GM12865 (cell line): ENCODE measurements at places on chromosomes 6 and 20.

- DNase-seq = no peak
Measured at GRCh38 chr6:161429921-161430490, 156.1 kb upstream of the AGPAT4 start.

GRCh38 chr6:115643762-115644161 is 416.9 kb downstream of the FRK start:
- no peak for DNase-seq

GRCh38 chr6:162615016-162615705 is 112.4 kb downstream of the PRKN start:
- no peak for DNase-seq

DNA sequence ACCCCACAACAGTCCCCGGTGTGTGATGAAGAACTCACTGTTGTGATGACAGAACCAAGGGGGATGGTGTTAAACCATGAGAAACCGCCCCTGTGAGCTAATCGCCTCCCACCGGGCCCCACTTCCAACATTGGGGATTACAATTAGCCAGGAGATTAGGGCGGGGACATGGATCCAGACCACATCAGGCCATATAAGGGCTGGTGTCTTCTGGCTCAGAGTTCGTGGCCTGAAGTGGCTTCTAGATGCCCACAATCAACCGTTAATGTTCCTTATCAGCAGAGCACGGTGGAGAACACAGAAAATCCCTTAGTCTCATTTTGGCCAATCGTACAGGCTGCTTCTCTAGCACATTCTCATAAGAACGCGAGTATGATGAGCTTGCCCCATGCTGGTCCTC is 10.9 kb upstream of the MAS1 start:
- DNase-seq = no peak

DNA sequence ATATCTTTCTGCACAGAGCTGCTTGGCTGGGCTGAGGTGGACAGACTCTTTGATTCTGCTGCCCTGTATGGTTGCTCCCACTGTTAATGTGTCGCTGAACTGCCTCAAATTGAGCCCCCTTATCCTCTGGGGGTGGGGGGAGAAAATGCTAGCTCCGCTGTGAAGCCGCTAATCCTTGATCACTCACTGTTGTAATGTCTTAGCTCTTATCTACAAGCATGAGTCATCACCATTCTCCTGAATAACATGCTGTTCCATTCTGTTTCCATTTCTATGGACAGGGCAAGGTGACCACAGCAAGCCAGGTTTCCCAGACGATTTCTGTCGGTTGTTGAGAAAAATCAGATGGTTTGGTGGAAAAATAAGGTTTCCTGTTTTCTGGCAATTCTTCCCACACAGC is 218.4 kb upstream of the GGTLC1 start:
- no peak for DNase-seq

DNA sequence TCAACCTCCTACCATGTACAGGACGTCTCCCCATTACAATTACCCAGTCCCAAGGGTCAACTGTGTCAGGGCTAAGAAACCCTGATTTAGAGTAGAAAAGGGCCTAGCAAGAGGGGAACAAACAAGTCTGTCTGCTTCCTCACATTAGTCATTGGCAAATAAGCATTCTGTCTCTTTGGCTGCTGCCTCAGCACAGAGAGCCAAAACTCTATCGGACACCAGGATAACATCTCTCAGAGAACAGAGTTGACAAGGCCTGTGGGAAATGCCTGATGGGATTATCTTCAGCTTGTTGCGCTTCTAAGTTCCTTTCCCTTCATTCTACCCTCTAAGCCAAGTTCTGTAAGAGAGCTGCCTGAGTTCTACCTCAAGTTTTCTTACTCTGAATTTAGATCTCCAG is 19.0 kb upstream of the VSX1 start:
- DNase-seq = no peak

DNA sequence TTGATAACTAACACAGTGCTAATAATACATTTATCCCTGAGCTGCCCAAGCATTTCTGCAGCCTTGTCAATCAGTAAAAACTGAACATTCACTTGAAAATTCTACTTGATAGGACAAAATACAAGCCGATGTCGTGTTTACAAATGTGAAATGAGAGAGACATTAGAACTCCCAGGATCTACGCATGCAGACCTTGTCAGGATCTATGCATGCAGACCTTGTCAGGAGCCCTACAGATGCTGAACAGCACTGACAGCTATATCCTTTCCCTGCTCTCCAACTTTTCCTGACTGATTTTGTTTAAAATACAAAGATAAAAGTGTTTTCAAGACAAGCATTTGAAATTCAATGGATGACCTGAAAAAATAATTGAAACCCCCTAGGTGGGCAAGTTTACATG is 28.9 kb downstream of the INSM1 start:
- no peak for DNase-seq

DNA sequence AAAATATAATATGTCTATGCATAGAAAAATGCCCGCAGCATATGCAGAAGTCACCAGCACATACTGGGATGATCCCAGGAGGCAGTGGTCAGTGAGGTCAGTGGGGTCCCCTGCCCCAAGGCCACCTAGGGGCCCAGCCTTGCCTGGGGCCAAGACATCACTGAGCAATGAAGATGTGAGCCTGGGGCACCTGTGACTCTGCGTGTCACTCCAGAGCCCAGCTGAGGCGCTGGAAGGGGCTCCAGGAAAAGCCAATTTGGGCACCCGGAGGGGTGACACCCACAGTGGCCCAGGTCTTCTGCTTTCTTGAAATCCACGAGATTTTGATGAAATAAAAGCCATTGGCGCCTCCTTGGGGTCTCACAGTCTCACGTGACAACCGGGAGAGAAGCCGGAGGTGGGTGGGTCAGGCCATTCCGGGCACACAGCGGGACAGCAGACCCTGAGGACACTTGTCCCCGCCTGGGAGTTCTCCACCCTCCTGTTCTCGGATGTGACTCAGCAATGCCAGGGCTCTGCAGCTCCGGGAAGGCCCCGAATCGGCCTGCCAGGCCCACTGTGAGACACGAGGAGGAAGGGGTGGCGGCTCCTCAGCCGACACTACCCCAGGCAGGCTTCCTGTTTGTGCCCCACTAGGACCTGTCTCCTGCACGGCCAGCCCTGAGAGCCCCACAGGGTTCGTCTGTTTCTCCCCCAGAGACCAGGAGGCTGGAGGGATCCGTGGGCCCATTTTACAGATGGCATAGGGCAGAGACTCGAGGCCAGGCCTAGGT is 24.4 kb upstream of the SLCO4A1 start:
- peak; percentile 71 for DNase-seq

DNA sequence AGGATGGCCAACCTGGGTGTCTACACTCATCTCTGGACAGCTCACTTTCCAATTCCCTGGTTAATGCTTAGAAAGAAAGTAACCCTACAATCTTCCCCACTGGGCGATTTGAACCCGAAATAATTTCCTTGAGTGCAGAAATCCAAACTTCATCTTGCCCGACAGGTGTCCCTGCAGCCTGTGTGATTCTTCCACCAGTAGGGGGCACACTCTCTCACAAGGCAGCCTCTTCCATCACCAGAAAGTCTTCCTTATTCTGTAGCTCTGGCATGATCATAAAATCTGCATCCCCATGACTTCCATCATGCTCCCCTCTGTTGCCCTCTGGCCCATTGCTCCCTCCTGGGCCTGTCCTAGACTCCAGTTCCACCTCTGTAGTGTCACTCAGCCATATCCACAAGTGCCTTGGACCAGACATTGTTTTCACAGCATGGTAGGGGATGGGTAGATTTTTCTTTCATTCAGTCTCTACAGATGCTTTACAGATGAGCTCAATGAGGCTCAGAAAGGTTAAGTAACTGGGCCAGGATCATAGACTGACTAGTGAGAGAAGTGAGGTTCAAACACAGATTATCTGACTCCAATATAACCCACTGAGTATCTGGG is 170.4 kb upstream of the SPTLC3 start:
- no peak for DNase-seq

DNA sequence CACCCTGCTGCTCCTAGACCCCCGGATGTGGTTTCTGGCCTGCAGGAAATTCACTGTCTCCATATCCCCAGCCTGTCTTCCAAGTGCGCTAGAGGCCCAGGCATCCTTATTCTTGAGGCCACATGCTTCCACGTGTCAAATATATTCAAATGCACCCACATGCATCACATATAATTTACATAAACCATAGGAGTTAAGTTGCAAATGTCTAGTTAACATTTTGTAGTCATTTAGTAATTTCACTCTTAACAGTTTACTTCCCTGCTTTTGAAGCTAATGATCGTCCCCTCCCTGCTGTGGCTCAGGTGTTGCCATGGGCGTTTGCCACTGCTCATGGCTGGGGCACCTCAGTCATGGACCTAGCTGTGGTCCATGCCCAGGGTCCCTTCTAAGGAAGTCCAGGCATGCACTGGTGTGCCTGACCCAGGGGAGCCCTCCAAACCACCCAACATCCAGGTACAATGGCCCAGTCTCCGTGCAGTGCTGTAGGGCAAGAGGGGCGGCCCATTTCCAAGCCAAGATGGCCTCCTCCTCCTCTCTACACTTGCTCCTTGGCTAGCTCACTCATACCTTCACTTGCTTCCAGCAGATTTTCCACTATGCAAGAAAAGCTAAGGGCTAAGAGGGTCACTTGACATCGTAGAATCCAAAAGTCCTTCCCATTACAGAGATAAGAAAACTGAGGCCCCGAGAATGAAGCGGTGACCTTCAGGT is 42.4 kb downstream of the FGD2 start:
- DNase-seq = no peak

GRCh38 chr20:35737865-35738333 is 4.2 kb downstream of the RBM39 start:
- DNase-seq = no peak

DNA sequence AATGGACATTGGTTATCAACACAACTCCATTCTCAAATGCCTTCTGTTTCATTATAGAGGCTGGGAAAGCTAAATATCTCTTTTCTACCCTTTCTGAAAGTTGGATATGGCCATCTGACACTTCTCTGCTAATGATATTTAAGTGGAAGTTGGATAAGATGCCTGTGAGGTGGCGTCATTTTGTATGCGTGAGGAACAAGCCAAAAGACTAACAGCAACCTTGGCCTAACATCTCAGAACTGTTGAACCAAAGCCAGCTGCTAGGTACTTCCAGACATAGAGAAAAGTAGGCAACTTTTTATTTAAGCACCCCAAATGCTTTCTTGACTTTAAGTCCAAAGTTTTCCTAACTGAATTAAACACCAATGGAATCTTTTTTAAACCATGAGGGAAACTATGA is 708.4 kb downstream of the CD109 start:
- no peak for DNase-seq

DNA sequence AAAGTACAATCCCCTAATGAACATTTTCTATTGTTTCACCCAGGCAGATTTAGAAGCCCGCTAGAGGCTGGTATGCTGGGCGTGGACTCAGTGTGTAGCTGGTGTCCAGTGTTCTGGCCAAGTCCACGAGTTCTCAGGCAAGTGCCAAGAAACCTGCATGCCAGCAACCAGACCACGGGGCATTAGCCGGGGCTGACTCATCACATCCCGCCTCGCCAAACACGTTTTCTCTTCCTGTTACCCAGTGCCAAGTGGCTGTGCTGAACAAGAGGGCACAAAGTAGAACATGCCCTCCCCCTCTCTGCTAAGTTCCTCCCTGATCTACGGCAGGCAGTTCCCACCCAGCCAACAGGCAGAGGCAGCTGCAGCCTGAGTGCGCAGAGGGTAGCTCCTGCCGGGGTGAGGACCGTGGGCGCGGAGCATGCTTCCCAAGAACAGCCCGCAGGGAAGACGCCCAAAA is 29.6 kb downstream of the RAMACL start:
- DNase-seq = no peak

GRCh38 chr20:23826541-23827021 is at the start of gene CST2:
Gene CST2, minus strand, starts transcription at chr20:23826729. Its CDS starts 69 bp downstream, at chr20:23826660.
- no peak for DNase-seq

DNA sequence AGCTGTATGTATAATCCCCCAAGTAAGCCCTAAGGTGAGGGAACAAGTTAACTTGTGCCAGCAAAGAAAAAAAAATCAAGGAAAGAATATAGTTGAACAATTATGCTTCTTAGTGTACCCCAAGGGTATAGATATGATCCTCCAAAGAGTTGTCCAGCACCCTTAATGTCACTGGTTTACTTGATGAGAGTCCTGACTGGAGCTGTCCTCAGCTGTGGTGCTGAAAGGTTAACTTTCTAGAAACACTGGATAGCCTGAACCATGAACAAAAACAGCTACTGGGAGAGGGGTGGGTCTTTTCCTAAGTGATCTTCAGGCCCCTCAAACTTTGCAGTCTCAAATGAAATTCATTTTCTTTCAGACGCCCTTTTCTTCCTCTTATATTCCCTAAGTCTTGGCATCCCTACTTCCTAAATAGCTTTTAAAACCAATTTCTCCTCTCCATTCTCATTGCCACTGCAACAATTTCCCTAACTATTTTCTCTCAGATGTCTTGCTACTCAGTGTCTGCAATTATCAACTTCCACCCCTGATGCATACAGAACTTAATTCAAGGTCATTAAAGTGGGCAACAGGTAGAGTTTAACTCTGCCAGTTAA is 83.5 kb upstream of the PROKR2 start:
- DNase-seq = peak; percentile 12

DNA sequence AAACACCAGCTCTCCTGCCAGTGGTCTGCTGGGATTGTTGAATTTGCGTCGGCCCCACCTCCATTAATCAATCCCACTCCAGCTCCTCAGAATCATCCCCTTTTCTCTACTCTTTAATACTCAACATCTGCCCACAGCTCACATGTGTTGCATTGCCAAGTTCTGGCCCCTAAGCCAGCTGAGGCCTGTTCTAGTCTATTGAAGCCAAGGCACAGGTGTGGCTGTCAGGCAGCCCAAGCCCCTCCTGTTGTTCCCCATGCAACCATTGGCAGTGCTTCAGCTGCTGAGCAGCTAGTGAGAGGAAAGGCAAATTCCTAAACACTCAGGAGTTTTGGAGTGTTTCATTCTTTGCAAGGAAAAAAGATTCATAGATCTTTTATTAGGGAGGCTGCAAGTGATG is 128.0 kb upstream of the NT5E start:
- DNase-seq = no peak

GRCh38 chr6:130708338-130708737 is 118.9 kb upstream of the SMLR1 start:
- DNase-seq = no peak

DNA sequence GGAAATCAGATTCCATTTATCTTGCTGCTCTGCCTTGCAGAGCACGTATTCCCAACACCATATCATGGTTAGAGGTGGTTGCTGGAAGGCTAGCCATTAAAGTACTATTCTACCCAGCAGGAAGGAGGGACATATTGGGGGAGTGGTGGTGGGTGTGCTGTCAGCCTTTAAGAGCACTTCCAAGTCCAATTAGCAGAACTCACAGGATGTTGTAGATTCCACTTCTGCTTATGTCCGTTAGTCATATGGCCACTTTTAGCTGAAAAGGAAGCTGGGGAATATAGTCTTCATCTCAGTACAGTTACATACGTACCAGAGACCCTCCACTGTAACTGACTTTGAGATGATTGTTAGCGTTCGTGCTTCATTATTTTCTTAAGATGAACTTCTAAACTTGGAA is 94.4 kb downstream of the SAMD3 start:
- DNase-seq = no peak

DNA sequence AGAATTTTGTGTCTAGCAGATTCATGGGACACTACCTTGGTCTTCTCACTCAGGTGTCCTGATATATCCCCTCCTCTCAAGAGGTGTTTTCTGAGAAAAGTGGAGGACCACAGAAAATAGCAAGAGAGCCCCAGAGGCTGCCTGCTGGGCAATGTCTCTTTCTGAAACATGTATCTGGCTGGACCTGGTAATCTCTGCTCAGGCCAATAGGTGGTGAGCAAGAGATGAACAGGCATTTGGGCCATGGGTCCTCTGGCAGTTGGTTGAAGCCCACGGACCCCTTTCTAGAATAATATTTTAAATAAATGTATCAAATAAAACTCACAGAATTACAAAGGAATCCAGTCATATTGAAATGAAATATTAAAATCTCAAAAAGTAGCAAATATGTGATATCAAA is 8.8 kb upstream of the THBD start:
- no peak for DNase-seq
